ENCODE measurements at places on chromosomes 1 and 21.

DNA sequence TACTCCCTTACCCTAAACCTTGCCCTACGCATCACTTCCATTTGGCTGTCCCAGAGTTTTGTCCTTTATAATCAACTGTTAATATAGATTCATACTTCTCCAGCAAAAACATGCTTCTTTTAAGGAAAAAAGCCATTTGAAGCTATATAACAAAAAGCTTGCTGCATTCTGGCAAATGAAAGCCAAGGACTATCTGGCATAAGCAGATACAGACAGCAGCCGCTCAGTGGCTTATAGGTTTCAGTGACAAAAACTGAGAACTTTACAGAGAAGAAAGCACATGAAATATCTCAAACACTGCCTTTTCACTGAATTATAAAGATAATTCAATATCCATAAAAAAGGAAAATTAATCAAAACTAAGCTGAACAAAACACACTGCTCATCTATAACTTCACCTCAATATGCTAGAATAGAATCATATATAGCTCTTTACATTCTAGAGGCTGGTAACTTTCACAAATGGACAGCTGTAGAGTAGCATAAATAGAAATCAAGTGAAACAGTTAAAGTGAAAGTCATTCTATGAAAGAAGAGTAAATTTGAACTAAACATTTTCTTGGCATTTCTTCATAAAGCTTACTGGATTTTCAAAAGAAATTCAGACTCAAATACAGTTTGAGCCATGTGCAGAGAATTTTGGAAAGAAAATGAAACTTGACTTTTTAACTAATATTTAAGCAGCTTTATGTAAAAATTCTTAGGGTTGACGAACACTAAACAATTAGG is 19.6 kb downstream of the CDC42BPA start:
- DNase-seq = no peak

DNA sequence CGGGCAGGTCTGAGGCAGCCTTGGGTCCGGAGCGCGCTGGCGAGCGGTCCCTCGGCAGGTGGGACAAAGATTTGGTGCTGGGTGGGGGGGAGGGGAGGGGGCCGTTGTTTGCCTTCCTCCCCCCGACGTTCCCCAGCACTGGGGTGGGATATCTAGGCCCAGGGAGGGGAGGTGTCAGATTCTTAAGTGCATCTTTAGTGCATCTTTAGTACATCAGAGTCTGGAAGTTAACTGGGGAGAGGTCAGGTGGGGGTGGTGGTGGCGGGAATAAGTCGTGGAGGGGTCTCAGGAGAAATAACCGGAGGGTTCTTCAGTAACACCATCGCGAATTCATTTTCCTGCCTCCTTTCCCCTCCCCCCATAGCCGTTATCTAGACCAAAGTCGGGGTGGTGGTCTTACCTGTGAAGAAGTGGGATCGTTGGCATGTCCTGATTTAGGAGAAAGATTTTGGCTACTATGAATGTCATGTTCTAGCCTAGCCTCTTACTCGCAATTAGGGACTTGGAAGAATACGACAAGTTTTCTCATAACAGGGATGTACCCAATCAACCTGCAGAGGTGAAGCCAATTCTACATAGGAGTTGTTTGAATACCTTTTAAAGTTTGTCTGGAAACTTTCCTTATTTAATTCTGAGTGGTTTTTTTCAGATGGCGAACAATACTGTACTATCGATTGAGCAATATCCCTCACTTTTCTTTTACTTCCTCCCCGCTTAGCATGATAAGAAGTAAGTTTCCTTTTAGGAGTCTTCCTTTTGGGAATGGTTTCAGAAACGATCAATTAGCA is 886 bp downstream of the ZMYM4 start:
- no peak for DNase-seq

GRCh38 chr21:37592496-37592895 is 225.9 kb downstream of the DYRK1A start:
- no peak for DNase-seq

DNA sequence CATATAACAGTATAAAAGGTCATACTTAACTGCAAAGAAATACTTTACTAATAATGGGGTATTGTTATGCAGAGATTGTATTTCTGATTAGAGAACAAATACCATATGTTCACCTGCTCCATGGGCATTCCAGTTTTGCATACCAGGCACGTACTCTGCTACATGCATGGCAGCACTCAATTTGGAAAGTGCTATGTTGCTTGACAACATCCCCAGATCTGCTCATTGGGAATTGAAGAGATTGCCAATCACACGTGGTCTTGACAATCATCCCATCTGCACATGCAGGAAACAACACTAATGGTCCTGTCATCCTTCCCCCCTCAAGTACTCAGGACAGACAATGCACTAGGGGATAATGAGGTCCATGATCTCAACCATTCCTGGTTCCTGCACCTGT is 63.4 kb upstream of the PDE4B start:
- no peak for DNase-seq

GRCh38 chr1:53291574-53291973 is 36.3 kb downstream of the LRP8 start:
- no peak for DNase-seq

DNA sequence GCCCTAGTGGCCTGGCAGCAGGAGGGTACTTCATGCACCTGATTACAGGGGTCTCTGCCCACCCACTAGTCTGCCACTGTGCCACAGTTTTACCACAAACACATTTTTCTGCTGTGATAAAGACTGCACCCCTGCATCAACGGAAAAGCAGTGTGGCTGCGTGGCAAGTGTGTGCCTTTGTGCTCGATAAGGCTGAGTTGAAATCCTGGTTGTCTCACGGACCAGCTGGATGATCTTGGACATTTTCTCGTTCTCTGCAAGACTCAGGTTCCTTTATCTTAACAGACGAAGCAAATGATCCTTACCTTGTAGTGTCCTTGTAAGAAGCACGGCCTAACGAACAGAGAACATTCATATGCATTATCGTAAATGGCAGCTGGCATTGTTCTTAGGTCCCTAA is 10.2 kb downstream of the GRHL3 start:
- DNase-seq = no peak

DNA sequence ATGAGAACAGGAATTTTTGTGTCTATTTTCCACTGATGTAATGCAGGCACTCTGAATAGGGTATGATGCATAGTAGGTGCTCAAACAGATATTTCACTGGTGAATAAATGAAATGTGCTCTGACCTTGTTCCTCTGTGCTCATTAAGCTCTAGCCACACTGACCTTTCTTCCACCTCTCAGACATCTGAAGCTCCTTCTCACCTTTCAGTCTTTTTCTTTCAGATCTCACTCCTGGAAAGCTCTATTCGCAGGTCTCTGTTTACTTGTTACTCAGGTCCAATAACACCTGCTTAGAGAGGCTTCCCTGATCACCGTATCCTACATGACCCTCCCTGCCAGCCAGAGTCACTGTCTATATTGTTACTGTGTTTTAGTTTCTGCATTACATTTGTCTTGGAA is 59.2 kb upstream of the IVNS1ABP start:
- DNase-seq = no peak

- no peak for DNase-seq
Measured at GRCh38 chr1:231636157-231636556, 9.6 kb downstream of the DISC1 start.

- no peak for DNase-seq
Measured at GRCh38 chr1:89739844-89740216, 81.0 kb upstream of the LRRC8D start.

- no peak for DNase-seq
Measured at GRCh38 chr1:94316836-94317789, 79.7 kb upstream of the ARHGAP29 start.

GRCh38 chr21:22679207-22679606 is 1681.0 kb downstream of the NCAM2 start:
- no peak for DNase-seq

DNA sequence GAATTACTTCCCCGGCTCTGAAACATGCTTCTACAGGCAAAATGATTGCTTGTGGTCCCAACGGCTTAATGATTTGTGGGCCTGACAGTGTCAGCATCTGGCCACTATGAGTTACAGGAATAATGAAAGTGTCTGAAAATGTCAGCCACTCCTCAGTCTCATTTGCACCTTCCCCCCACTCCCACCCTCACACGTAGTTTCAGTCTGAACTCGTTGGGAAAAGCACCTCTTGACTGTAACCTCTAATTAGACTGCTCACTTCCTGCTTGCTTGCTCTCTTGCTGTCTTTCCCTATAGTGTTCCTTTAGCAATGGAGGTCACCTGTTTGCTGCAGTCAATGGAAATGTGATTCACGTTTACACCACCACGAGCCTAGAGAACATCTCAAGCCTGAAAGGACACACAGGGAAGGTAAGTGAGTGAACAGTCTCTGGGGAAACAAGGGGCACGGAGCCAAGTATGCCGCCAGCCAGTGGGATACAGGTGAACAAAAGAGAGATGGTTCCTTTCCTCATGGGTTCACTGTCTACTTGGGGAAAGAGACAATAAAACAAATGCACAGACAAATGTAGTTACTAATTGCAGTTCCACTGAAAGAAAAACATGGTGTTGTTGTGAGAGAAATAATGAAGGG is 27.1 kb downstream of the CFAP57 start:
- no peak for DNase-seq

GRCh38 chr1:228922722-228923376 is 187.6 kb downstream of the RHOU start:
- DNase-seq = no peak

DNA sequence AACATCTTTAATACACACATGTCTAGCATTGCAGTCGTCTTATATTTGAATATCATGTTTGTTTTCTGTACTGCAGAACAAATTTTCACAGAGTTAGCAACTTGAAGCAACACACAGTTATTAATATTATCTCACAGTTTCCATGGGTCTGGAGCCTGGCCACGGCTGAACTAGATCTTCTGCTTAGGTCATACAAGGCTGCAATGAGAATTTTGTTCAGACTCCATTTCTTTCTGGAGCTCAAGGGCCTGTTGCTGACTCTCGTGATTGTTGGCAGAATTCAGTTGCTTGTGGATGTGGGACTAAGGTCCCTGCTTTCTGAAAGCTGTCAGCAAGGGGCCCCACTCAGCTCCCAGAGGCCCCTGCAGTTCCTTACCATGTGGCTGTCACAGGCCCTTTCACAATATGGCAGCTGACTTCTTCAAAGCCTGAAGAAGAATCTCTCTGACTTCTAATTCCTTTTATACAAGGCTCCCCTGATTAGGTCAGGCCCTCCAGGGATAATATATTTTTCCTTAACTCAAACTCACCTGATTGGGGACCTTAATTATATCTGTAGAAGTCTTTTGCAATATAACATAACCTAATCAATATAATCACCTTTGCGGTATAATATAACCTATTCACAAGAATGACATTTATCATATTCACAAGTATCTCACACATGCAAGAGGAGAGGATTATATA is 296.3 kb downstream of the NFIA start:
- no peak for DNase-seq

DNA sequence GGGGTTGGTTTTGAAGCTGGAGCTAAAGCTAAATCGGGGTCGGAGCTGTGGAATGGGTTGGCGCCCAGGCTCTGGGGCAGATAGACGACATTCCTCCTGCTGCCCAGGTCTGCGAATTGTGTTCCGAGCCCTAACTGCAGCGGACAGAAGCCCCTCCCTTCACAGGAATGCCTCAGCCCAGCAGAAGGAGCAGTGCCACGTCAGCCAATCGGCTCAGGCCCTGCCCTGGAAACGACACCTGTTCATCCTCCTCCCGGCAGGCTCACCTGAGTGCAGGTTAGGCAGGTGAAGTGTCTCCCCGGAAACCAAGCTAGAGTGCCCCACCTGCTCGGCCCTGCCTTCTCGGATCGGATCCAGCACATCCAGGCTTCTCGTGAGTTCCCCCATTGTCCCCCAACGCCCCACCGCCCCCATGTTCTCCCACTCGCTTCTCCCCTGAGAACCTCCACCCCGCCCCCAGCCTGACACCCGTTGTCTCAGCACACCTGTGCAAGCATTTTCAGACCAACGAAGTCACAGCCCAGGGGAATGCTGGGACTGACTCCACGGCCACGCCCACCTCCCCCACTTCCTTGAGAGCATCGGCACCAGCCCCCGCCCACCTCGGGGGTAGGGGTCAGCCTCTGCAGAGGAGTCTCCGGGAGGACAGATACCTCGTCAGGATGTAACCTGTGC is 775 bp downstream of the TMEM125 start:
- no peak for DNase-seq

DNA sequence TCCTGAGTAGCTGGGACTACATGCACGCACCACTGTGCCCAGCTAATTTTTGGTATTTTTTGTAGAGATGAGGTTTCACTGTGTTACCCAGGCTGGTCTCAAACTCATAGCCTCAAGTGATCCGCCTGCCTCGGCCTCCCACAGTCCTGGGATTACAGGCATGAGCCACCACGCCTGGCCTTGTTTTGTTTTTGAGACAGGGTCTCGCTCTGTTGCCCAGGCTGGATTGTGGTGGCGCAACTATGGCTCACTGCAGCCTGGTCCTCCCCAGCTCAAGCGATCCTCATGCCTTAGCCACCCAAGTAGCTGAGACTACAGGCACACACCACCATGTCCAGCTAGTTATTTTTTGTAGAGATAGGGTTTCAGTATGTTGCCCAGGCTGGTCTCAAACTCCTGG is 26.0 kb downstream of the PARK7 start:
- DNase-seq = no peak

DNA sequence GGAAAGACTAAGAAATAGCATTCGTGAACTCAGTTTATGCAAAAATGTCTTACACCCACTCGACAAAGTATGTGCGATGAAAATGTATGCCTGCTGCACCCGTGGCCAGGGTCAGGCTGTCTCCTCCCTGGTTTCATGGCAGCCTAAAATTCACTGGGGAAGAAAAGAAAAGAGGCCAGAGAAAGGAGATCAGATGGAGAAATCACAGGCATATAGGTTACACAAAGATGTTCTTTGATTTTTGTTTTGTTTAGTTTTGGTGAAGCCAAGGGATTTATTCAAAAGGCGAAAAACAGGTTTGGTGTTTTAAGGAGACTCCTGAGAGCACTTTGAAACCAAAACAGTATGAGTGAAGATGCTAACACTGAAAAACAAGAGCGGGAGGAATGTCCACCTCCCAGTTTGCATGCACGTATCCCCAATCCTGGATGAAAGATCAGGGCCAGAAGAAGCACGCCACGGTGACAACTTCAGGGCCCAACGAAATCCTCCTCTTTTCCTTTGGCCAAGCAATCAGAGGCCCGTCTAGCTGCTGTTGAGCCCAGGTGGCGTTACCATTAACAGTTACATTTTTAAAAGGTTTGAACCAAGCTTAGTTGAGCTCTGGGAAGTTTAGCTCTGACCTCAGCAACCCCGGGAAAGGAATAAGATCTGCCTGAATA is 992 bp upstream of the SSX2IP start:
- no peak for DNase-seq

DNA sequence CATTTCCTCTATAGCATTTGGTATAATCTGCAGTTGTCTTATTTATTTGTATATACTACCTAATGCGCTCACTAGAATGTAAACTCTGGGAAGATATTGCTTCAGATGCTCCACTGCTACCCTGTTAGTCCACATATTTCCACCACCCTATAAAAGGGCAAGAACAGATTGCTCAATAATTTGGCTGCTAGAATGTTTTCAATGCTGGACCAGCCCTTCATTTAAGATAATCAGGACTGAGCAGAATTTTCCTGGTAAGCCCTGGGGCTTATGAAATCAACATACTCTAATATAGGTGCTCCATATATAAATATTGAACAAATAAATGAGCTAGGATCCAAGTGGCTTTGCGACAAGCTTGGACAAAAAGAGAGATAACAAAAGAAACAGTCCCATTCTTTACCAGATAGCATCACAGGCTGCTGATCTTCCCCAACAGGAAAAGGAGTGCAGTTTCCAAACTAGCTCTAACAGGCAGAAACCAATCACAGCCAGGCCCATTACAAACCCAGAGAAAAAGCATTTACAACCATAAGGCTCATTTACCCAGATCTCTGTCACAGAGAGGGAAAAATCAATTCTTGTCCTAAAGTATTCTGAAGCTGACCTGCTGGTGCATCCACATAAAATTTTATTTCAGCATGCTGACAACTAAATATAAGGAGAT is 8.3 kb downstream of the BCAR3 start:
- no peak for DNase-seq
